Activated CD4-positive, alpha-beta T cell treated with anti-CD3 and anti-CD28 coated beads, Interleukin-2, amount 50 U/mL, for 16 hours (primary cell): ENCODE measurements at places on chromosomes 12 and 14.

DNA sequence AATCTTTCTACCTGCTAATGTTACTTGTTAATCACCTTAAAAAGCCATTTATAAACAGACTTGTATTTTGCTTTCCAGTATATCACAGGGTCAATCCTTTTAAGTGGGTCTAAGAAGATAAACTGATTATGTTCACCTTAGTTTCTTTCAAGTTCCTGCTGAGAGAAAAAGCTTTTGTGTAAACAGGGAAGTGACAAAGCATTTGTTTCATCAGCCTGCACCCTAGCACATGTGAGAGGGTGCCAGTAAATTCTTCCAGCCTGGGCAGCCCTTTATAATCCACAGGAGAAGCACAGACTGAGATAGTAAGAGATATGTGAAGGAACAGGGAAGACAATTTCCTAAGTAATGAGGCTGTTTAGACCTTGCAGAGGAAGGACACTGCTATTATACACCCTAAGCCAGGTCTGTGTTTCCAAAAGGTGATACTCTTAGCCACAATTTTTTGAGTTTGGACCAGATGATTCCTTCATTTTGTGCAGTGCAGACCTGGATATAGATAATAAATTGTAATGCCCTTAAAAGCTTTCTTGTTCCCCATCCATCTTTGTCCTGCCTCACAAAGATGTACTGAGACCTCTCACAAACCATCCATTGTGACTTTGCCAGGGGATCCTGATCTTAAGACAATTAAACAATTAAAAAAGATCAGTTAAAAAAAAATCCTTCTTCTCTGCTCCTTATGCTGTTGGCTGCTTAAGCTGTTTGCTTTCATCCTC, 150.7 kb downstream of the KTN1 start:
- DNase-seq: no peak

GRCh38 chr14:53772936-53773335, 183.7 kb downstream of the BMP4 start:
- no peak for DNase-seq

DNA sequence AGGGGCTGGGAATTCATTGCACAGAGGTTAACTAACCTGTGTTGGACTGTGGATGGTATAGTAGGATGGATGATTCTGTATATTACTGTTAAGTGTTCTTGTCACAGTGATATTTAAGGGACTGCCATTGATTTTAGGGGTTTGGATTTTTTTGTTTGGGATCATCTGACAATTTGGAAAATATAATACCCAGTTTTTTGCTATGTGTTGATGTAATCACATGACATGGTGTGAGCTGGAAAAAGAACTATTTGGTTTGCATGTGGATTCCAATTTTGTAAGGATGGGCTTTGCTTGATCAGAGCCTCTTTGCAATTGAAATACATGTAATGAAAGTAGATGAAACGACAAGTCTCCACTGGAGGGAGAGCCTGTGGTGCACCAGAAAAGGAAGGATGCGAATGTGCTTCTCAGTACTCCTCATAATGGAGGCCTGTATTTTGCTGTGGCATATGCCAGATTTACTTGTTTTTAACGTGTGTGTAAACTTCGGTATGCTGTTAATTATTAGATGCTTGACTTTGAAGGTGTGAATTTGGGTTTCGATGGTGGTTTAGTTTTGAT, 2.7 kb downstream of the DYRK2 start:
- peak; percentile 50 for DNase-seq

DNA sequence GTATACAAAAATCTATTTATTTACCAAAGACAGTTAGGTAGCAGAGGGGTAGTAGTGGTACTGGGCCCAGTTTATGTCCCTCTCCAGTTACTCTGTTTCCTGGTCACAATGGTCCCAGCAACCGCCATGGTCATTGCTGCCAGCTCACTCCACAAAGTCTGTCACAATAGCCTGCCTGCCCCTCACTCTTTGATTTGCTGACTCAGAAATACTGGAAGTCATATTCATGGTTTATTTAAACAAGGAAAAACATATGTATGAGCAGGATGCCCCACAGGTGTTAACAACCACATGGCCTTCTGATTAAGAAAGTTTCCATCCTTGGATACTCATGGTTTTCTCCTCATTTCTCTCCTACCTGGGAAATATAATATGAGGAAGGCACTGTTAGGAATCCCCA, 49.2 kb downstream of the TSHR start:
- no peak for DNase-seq

DNA sequence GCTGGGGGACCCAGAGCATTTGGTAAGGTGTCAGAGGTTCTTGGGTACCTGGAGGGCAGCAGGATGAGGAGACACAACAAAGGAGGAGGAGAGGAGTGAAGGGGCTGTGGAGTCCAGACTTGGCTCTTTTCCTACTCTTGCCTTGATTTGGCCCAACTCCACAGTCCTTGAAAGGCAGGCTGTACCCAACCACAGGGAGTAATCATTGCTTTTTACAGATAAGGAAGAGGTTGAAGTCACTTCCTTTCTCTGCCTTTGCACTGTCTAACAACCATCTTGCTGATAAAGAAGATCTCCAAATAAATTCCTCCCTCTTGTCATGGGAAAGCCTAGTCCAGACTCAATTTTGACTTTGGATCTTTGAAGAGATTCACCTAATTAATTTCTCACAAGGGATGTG, 226.8 kb upstream of the HMGA2 start:
- DNase-seq: no peak
